SK-N-MC (cell line): ENCODE measurements at places on chromosomes 12 and 14.

DNA sequence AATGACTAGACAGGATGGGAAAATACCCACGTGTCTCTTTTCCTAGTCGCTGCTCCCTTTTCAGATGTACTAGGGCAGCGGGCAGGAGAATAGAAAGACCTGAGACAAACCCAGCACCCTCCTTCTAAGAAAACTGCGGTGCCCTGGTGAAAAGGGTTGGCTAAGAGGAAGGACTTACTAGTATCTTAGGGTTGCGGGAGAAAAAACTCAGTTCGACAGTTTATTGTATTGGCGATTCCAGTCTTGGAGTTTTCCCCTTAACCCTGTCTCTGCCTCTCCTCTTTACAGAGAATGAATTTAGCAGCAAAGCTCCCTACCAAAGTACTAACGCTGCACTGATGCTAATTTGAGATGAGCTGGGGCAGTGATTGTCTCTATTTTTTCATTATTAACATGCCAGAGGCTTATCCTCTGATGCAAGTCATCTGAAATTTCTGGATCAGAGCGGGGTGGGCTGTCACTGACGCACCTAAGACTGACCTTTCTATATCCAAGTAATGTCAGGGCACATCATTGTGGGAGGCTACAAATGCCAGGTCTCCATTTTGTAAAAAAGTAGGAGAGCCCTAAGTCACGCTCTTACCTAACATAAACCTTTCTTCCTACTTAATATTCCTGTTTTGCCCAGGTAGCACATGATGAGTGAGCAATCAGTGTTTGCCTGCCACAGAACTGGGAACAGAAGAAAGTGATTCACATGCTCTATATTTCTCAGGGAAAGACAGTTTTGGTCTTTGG, 916 bp upstream of the PAWR start:
- DNase-seq, result no peak

DNA sequence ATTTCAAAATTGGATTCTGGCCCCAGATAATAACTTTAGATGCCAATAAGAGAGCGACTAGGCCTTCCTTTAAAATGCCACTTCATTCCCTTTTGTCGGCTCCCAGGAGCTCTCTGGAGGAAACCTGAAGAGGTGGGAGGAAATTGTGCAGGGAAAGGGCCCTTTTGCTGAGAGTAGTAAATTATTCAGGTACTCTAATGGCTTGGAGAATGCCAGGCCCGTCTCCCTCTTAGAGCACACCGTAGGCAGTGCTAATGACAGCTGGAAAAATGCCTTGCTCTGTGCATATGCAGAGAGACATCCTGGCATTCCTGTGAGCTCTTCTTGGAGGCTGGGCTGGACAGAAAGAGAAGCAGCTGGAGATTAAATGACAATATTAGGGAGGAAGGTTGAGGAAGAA, 115.0 kb upstream of the RPH3A start:
- no peak for DNase-seq

- no peak for DNase-seq
Observed at GRCh38 chr12:96501133-96501761, 11.9 kb downstream of the CFAP54 start.

DNA sequence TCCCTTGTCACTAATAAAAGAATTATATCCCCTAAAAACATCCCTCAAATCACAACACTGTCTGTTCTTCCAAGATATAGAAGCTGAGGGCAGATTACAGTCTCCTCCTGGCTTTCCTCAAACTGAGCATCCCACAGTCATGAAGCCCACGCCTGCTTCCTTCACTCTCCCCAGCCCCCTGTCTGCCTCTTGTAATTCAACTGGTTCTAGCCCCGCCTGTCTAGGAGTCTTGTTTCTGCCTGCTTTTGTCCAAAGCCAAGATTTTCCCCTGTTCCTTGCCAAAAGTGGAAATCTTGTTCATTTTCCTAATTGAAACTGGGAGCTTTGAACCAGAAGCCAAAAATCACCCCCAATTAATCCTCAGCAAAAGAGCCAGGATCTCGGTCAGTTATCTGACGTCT, 35.9 kb upstream of the PWP1 start:
- no peak for DNase-seq

GRCh38 chr12:113650476-113650875, 178.8 kb upstream of the LHX5 start:
- no peak for DNase-seq
